ENCODE measurements at places on chromosomes 6 and 20. TPM values are rescaled to one million over a fixed set of nuclear protein-coding genes. Genes with fewer than 3 reads are reported as not detected.

DNA sequence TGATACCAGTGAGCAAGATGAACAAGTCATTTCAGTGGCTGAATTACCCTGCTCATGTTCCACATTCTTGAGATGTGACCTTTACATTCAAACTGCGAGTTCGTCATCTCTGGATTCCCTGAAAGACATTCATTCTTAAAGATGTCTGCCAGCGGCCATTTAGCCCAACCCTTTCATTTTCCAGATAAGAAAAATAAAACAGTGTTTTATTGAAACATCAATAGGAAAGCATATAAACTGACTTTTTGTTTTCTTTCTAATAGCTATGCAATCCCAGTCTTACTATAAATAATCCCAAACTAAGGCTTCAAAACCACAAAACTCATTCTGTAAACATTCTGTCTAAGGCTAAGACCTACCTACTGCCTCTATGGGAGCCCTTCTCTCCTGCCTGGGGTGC lies 134.0 kb downstream of the SAMD5 start:
- no peak for DNase-seq

The TMEM14C gene
- total RNA-seq, result 85.3 TPM

DNA sequence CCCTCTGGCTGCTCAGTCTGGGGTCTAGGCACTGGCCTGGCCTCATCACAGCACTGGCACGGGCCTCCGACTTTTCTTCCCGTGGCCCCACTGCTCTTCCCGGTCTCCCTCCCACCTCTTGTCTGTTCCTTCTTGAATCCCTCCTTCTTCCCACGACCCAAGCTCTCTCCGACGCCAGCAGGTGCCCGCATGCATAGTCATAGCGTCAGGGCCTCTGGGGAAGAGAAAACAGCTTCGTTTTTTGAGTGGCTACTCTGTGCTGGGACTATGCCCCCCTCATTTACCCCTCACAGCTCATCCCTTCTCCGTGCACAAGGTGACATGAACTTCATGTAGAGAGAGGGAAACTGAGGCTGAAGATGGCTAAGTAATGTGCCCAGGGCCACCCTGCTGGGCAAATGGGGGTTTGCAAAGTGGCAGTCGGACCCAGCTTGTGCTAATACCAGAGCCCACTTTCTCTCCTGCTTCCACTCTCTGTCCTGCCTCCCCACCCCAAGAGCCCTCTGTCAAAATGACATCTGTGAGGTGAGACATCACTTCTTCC lies 59.2 kb downstream of the SYNJ2 start:
- DNase-seq, result peak; percentile 75

GRCh38 chr6:139713424-139713823 lies 339.0 kb upstream of the CITED2 start:
- no peak for DNase-seq

- no peak for DNase-seq
Measured at GRCh38 chr6:7917729-7918128, 7.1 kb upstream of the TXNDC5 start.

DNA sequence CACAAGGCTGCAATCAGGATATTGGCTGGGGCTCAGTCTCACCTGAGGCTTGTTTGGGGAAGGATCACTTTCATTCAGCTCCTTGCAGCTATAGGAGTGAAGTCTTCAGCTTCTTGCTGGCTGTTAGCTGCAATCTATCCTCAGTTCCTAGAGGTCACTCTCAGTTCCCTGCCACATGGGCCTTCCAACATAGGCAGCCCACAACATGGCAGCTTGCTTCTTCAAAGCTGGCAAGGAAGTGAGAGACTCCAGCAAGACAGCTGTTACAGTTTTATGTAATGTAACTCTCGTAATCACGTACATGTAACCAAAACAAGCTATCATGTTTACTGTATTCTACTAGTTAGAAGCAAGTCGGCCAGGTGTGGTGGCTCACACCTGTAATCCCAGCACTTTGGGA lies 226.9 kb downstream of the CDC5L start:
- DNase-seq, result no peak

GRCh38 chr6:21501021-21501354 lies 92.6 kb upstream of the SOX4 start:
- DNase-seq, result no peak

DNA sequence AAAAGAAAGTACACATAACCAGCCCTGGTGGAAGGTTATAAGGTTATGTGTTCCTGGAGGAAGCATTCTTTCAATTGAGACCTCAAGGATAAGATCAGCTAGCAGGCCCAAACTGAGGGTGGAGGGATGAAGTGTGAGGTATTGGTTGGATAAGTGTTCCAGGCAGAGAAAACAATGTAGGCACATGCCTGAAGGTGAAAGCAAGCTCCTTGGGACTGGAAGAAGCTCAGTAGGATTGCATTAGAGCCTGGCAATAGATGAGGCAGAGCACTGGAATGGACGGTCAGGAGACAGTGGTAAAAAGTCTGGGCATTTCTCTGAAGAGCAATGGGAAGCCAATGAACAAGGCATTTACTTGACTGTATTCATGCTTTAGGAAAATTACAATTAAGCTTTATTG lies 89.9 kb upstream of the SHLD1 start:
- no peak for DNase-seq

DNA sequence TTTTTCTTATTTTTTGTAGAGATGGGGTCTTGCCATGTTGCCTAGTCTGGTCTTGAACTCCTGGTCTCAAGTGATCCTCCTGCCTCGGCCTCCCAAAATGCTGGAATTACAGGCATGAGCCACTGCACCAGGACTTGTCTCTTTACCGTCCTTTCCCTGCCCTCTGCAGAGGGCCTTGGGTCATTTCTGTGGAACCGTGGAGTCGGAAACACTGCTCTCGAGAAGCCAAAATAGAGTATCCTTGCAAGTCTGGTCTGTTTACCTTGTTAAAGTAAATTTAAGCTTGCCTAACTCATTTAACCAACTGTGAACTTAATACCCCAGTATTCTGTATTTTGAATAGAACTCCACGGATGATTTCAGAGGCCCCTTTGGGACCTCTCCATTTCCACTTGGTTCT lies 51.4 kb downstream of the KDM1B start:
- DNase-seq, result no peak

The MAN1A1 gene
- 76.0 TPM for total RNA-seq

GRCh38 chr6:24720131-24720603 lies 1.2 kb upstream of the C6orf62 start:
- DNase-seq, result peak; percentile 89

GRCh38 chr6:154249499-154250298 lies 106.9 kb downstream of the IPCEF1 start:
- DNase-seq, result no peak

GRCh38 chr6:48401016-48401415 lies 290.0 kb upstream of the PTCHD4 start:
- no peak for DNase-seq

The LY6G5B gene
- total RNA-seq, result 19.6 TPM

The BFSP1 gene
- 1.5 TPM for total RNA-seq
